Activated naive CD4-positive, alpha-beta T cell treated with Interleukin-2 at 50 U/mL for 16 hours (primary cell): ENCODE measurements at places on chromosomes 12 and 14.

GRCh38 chr12:29072631-29073030 is 76.4 kb upstream of the FAR2 start:
- no peak for DNase-seq

GRCh38 chr12:15088105-15088504 is 115.3 kb downstream of the PDE6H start:
- no peak for DNase-seq

- peak; percentile 24 for DNase-seq
Observed at GRCh38 chr12:46342562-46343033, 30.0 kb downstream of the SLC38A2 start.

DNA sequence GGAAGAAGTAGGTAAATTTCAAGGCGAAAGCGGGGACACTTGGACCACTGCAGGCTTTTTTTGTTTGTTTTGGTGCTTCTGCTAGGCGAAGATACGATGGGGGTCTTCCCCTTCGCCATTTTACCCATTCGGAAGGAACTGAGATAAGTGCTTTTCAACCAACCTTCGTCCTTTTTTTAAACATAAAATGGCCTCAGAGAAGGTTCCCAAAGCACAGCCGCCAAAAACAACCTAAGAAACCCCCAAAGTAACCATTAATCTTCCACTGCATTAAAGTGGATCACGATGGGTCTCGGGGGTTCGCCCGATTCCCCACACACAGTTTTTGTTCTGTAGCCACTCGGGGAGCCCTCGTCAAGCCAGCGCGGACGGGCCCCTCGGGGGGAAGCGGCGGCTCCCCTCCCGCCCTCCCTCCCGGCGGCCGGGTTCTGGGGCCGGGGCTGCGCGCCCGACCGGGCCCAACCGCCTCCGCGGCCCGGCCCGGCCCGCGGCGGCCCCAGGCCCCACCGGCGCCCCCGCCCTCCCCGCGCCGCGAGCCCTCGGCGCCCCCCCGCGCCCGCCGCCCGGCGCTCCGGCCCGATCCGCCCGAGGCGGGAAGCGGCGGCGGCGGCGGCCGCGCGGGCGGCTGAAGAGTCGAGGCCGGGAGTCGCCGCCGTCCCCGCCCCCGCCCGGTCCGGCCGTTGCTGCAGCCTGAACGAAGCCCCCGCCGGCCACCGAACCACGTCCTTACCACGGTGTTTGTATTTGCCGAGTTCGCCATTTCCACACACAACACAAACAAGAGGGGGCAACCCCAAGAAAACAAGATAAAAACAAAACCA is 790 bp downstream of the GTF2A1 start:
- peak; percentile 49 for DNase-seq

GRCh38 chr12:121769831-121770301 is 23.6 kb downstream of the RHOF start:
- DNase-seq, result no peak
